GOT3 (cell line): ENCODE measurements at places on chromosomes 12 and 14.

GRCh38 chr12:15603474-15604085 lies 185.6 kb downstream of the EPS8 start:
- DNase-seq = no peak

DNA sequence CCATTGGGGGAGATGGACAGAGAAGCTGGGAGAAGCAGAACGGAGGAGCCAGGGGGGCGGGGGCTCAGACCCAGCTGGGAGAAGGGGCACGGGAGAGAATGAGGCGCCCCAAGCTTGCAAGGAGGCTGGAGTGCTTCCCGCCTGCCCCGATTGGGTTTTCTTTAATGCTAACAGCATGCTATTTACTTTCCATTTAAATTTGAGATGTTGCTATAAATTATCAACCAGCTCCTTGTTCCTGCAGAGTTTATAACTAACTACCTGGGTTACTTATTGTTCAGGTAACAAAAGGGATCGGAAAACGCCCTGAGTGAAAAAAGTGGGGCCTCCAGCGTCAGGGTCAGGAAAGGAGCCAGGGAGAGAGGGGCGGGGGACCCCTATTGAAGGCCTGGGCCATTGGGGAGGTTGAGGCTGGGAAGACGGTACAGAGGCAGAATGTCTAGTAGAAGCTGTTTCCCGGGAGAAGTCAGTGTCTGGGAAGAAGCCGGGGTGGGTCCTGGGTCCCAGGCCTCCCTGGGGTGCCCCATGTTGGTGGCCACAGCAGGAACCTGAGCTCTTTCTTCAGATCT lies 2.5 kb downstream of the HNF1A start:
- DNase-seq = no peak

DNA sequence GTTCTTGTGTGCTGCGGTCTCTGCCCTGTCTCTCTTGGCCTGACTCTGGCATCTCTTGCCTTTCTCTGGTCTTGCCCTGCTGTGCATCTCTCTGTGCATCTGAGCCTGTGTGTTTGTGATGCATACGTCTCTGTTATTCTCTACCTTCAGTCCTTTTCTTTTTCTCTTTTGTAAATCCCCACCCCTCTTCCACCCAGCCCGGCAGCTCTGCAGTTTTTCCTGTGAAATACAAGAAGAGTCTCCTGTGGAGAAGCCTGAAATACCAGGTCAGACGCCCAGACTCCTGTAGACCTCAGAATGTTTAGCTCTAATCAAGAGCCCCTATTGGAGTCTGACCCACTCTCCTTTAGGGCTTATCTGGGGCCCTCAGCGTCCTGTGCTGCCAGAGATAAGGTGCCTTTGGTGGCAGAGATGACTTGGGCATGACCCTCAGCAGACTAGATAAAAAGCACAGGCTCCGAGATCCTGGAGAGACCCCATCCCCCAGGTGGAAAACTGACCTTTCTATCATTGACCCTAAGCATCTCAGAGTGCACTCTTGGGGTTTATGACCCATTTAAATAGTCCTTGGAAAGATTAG lies 167.5 kb upstream of the SRRM4 start:
- no peak for DNase-seq

DNA sequence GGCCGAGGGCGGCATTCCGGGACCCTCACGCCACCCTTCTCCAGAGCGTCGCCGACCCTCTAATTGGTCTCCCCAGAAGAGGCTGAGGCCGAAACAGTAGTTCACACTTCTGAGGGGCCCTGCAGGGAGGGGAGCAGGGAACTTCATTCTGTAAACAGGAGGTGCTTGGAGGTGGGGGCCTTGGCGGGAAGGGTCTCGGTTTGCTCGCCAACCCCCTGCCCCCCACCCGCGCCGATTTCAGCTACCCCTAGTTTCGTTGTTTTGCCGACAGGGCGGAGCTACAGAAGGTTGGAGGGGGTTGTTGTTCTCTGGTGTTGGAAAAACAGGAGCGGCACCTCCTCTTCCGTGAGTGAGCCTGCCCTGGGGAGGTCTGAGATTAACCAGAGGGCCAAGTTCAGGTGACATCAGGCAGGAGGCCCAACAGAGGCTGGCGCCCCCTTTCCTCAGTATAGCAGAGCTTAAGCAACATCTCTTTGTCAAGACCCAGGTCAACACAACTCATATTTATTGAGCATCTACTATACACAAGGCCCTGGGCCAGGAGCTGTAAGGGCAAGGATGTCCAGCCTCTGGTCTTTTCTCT lies 682 bp downstream of the ERBB3 start:
- no peak for DNase-seq

GRCh38 chr14:95498622-95499353 lies 17.7 kb downstream of the SYNE3 start:
- no peak for DNase-seq

DNA sequence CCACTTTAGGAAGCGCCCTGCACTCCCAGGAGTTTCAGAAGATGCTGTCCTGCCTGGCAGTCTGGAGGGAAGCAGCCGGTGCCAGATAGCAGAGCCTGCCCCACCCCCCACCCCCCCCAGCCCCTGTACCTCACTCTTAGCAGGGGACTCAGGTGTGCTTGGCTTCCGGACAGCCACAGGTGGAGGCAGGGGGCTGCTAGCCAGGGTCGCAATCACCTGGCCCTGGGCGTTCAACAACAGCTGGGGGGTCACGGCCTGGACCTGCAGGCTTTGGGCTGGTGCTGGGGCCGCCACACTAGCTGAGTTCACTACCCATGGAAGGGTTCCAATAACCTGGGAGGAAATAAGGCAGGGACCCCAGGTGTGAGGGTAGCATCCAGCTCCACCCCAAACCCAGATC lies 22.0 kb downstream of the POU6F1 start:
- DNase-seq = no peak

GRCh38 chr14:92336363-92336762 lies 13.4 kb downstream of the SLC24A4 start:
- no peak for DNase-seq

GRCh38 chr14:37641117-37641516 lies 45.7 kb downstream of the TTC6 start:
- no peak for DNase-seq
